ENCODE measurements at places on chromosomes 11 and 22. TPM values are rescaled to one million over a fixed set of nuclear protein-coding genes. Genes with fewer than 3 reads are reported as not detected.

GRCh38 chr11:7910286-7910788 is 20.7 kb downstream of the OR10A6 start:
- DNase-seq: no peak

EHD1 gene
- 76.9 TPM for total RNA-seq

SCN3B gene
- total RNA-seq: 15.3 TPM

DNA sequence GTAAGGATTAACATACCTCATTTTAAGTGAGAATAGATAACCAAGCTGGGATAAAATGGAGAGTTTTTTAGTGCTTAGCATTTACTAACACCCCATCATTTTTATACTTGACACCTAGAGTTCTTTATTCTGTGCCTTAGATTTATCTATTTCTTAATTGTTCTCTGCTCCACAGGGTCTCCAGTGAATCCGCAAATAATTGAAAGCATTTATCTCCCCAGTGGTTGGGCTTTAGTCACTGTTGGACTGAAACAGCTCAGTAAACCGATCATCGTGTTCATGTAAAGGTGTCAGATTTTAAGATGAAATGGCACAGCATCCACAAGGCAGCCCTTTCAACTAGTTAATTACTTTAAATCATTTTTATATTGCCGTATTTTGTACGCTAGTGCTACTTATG is 17.8 kb upstream of the GRIA4 start:
- DNase-seq: no peak

- peak; percentile 92 for DNase-seq
Observed at GRCh38 chr11:101478587-101479369, 105.0 kb downstream of the TRPC6 start.

All from thyroid gland (tissue), 4 donors.